ENCODE measurements at places on chromosomes 5 and 9.

- DNase-seq, result no peak
Measured at GRCh38 chr9:34154057-34154456, 24.8 kb upstream of the UBAP1 start.

- no peak for DNase-seq
Measured at GRCh38 chr9:80491086-80491696, 919.4 kb downstream of the TLE4 start.

GRCh38 chr5:108233617-108234155, 148.2 kb downstream of the FBXL17 start:
- DNase-seq, result no peak

GRCh38 chr9:95305770-95306492, 11.6 kb downstream of the FANCC start:
- no peak for DNase-seq

GRCh38 chr9:116403171-116403570, 249.6 kb downstream of the PAPPA start:
- DNase-seq, result no peak

GRCh38 chr5:66597183-66597757, 1.1 kb downstream of the MAST4 start:
- DNase-seq, result peak; percentile 39

- DNase-seq, result no peak
Measured at GRCh38 chr5:134249469-134250379, 23.9 kb upstream of the PPP2CA start.

DNA sequence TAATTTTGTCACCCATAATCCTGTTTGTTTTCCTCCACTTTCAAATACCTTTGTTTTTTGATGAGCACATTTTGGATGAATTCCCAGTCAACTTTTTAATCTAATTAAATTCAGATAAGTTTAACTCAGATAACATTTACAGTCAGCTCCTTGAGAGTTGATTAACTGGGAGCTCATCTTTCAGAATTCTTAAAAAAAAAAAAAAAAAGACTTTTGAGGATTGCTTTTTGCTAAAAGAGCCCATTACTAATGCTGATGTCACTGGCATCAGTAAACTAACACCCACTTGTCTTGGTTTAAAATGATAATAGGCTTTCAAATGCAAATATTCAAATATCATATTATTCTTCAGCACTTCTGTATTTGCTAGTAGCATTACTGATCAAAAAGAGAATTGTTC, 47.1 kb upstream of the NFIB start:
- no peak for DNase-seq

GRCh38 chr5:147160902-147161700, 73.7 kb upstream of the STK32A start:
- DNase-seq, result no peak

- DNase-seq, result peak; percentile 79
Measured at GRCh38 chr5:134224888-134225779, 739 bp downstream of the PPP2CA start.

All from neuronal stem cell (in vitro differentiated cells).